ENCODE measurements at places on chromosomes 6 and 20. TPM values are rescaled to one million over a fixed set of nuclear protein-coding genes. Genes with fewer than 3 reads are reported as not detected.

DNA sequence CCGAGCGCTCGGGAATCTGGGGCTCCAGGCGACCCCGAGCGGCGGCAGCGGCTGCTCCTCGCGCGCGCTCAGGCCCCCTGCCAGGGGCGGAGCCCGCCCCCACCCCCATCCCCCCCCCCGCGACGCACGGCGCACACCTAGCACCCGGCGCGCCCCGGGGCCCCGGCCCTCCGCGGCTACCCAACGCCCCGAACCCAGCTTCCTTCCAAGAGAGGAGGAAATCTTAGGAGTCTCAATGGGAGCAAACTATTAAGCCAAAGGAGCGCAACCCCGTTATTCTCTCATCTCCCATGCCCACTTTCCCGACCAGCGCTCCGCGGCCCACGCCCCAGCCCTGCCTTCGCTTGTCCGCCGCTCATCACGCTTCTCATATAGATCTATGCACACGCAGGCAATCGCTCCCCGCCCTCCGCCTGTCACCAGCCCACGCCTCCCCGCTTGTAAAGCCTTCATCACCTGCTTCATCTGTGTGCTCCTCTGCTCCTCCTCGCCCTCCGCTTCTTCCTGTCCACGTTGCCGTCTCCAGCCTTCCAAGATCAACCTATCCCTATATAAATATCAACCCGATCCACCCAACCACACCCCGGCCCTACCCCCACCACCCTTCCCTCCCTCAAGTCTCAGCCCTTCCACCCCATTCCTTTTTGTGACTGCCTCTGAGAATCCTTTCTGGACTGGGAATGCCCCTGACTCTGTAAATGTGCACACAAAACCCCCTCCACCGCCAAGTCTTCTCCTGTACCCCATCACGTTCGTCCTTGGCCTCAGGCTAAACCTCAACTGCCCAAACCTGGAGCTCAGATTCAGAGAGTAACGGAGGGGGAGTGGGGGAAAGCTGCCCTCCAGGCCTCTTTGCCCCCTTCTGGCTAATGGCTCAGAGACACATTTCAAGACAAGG lies at the start of gene DLK2:
TSS of gene DLK2 (minus strand) at position 18 of the 898 bp plus-strand sequence. CDS start 723 bp downstream, outside the sequence.
- DNase-seq: no peak

DNA sequence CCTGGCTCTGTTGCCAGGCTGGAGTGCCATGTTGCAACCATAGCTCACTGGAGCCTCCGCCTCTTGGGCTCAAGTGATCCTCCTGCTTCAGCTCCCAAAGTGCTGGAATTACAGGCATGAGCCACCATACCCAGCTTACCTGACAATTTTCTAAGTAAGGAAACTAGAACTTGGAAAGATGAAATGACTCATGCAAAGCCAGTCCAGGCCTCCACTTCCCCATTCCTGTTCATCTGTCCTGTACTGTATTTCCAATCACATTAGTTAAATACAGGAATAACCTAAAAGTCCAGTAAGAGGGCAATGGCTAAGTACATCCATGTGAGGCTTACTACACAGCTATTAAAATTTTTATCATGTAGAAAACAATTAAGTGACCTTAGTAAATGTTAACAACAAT lies 8.3 kb upstream of the ADGB start:
- DNase-seq: no peak

Gene NT5E
- 64.9 TPM for total RNA-seq

DNA sequence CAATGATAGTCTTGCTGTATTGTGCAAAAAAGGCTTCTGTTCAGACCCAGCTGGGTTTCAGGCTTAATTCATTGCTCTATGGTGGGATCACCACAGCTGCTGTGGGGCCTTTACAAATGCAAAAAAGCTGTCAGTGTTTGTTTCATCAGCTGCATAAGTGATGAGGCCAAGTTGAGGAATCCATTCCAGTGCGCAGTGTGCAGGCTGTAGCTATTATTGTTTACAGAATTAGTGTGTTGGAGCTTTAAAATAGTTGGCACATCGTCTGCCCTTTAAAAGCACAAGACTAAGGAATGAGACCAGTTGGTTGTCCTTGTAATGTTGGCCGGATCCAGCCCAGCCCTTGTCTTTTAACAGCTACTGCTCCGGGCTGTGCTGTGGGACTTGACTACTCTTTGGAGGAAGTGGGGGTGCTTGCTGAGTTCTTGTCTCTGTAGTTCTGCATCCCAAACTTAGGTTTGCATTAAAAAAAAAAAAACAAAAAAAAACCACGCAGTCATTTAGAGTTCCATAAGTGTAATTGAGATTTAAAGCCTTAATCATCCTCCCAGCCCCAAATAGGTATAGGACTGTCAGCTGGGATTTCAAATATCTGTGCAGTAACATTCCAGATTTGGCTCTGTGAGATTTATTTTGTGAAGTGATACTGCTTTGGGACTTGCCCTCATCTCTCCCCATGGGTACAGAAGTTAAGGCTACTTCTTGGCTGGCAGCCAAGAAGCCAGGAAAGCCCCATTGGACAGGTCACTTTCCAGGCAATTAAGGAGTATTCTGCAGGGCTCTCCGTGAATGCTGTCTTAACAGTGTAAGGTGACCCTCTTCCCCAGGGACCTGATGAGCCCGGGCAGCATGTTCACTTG lies 19.3 kb downstream of the JARID2 start:
- no peak for DNase-seq

DNA sequence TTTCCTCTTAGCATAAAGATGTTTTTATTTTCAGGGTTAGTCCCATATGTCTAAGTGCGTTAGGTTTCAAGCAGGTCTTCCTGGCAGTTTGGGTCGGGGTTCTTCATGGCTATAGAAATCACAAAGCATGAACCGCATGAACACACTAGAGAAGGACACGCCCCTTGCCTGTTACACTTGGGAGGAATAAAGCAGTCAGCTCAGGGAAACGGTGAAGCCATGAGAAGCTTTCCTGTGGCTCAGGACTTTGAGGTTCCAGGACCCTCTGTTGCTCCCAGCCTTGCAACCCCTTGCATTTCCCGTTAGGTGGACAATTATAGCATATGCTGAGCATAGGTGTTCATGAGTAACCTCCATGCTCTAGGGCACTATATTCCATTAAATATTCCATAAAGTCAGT lies 96.7 kb downstream of the SYCP2 start:
- no peak for DNase-seq

DNA sequence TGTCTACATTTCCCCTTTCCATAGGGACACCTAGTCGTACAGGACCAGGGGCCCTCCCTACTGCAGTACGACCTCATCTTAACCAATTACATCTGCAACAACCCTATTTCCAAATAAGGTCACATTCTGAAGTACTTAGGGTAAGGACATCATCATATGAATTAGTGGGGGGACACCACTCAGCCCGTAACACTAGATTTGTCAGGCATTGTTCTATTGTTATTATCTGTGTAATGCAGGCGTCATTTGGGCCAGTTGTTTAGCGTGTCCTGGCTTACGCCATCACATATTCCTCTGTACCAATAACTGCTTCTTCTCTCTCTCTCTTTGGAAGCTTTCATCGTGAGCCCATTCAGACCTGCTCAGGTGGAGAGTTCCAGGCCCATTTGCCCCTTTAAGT lies 89.3 kb downstream of the CAP2 start:
- DNase-seq: no peak

- DNase-seq: no peak
Observed at GRCh38 chr20:35660122-35660937, 4.4 kb downstream of the CPNE1 start.

Gene C6orf141
- total RNA-seq: 70.0 TPM

DNA sequence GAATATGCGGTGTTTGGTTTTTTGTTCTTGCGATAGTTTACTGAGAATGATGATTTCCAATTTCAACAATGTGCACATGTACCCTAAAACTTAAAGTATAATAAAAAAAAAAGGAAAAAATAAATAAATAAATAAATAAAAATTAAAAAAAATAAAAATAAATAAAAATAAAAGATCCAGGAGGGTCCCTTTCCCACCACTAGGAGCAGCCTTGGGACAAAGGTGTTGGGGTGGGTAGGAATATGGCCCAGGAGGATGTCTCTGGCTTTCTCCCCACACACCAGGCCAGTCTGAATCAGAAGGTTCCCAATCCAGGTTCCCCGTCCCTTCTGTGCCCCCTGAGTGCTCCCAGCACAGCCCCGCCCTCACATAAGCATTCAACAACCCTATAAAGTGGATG lies 9.5 kb downstream of the LRFN2 start:
- no peak for DNase-seq

Gene ME1
- total RNA-seq: 30.2 TPM

DNA sequence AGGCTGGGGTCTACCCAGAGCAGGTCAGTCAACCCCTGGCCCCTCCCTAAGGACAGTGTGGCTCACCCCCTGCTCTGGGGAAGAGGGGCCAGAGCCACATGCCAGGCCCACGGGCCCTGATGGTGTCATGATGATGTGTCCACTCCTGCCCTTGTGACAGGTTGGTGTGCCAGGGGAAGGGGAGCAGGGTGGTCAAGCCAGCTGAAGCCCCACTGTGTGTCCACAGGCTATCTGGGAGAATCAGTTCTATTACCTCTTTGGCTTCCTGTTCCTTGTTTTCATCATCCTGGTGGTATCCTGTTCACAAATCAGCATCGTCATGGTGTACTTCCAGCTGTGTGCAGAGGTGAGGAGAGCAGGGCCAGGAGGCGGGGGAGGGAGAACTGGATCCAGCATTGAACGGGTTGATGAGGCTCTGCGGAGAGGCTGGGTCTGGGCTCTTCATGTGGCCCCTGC lies 47.7 kb downstream of the PLAGL2 start:
- no peak for DNase-seq

GRCh38 chr6:138218449-138218848 lies at the start of gene PBOV1:
Gene PBOV1, minus strand, starts transcription at chr6:138218491. Its CDS starts 96 bp downstream, at chr6:138218395.
- DNase-seq: no peak

GRCh38 chr6:163490826-163491577 lies 76.5 kb downstream of the QKI start:
- DNase-seq: peak; percentile 75

Gene ZSCAN23
- total RNA-seq: 3.8 TPM

GRCh38 chr6:17022604-17023003 lies 79.2 kb upstream of the STMND1 start:
- no peak for DNase-seq

GRCh38 chr6:151098166-151098565 lies 141.6 kb upstream of the AKAP12 start:
- DNase-seq: no peak

Gene JAG1
- total RNA-seq: 36.8 TPM

- no peak for DNase-seq
Observed at GRCh38 chr6:169079650-169080049, 174.0 kb downstream of the THBS2 start.

- DNase-seq: no peak
Observed at GRCh38 chr20:3296261-3297078, 57.5 kb upstream of the SLC4A11 start.

GRCh38 chr6:19811397-19812079 lies 25.6 kb upstream of the ID4 start:
- no peak for DNase-seq

- no peak for DNase-seq
Observed at GRCh38 chr6:30914854-30915590, 984 bp downstream of the VARS2 start.

DNA sequence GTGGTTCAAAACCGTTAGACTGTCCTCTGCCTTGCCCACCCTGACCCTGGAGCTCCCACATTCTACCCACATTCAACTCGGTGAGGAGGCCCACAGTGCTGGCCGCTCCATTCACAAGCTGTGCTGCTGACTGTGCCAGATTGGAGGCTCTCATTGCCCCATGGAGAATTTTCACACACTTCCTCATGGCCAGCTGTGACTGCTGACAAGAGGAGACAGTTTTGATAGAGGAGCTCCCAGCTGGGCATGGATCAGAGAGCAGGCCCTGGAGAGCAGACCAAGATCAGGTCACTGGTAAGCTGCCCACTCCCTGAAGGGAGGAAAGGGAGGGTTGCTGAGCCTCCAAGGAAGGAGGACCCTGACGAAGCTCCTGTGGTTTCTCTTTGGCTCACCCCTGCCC lies 246.1 kb upstream of the RIN2 start:
- DNase-seq: no peak

Gene BMP7
- 1.2 TPM for total RNA-seq

- no peak for DNase-seq
Observed at GRCh38 chr20:20566516-20566915, 145.9 kb downstream of the RALGAPA2 start.

Gene ABHD12
- total RNA-seq: 81.1 TPM

GRCh38 chr6:150282806-150283205 lies 86.0 kb upstream of the IYD start:
- DNase-seq: no peak

- no peak for DNase-seq
Observed at GRCh38 chr6:24689964-24690363, 23.1 kb downstream of the ACOT13 start.

- DNase-seq: no peak
Observed at GRCh38 chr6:152423216-152424103, 213.7 kb downstream of the SYNE1 start.

DNA sequence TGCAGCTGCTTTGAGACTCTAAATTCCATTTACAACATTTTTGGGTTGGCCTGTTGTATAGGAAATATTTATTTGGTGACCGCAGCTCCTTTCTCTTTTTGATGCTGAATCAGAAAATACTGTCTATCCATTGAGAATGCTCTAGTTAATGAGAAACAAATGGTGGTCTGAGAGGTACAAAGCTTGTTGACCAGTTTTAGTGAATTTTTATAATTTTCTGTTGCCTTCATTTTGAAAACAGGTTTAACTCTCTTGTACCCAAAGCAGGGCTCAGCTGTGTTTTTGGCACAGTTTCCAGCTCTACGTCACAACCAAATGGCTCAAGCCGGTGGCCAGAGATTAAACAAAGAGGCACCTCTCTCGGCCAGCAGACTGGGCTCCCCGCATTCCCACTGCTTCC lies 113.2 kb downstream of the FNDC1 start:
- DNase-seq: no peak

DNA sequence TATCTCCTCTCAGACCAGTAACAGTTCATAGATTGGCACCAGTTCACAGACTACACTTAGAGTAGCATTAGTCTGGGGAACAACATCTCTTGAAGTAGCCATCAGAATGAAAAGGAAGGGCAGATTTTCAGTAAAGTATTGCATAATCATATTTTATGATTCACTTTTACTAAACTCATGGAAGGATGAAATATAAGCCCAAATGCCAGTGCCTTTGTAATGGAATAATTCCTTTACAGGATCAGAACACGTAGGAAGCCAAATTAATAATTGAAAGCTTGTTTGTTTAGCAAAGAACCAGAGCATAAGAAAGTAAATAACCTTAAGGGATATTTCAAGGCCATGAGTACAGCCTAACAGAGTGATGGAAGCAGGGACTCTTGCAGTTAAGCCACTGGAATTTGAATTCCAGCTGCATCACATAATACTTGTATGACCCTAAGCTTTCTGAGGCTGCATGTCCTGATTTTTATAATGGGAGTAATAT lies 11.4 kb upstream of the LOC128125822 start:
- no peak for DNase-seq

DNA sequence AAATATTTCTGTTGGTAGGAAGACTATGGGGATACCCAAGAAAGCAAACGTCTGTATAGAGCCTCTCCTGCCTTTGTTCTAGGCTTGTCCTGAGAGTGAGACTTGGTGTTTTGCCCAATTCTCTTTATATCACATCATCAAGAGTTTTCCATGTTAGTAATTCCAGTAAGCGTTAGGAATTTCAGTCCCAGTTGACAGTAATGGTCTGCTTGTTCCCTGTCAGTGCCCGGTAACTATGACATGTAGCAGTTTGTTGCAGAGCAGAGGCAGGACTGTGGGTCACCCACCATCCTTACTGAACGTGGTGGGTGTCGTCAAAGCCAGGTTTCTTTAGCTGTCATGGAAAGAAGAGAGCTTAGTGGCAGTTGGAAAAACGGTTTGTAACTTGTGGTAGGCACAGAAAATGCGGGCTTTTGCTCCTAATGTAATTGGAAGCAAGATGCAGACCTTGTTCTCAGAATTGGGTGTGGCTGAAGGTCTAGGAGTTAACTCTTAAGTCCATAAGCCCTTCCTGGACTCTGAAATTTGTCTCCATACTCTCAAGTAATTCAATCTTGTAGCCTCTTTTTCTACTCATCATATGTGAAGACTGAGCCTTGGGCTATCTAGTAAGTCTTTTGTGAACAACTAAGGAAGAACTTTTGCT lies 188.8 kb downstream of the TMEM242 start:
- no peak for DNase-seq

Gene VNN1
- 62.1 TPM for total RNA-seq

All from mucosa of gallbladder (tissue), 1 donor.